Stimulated activated CD8-positive, alpha-beta memory T cell treated with anti-CD3 and anti-CD28 coated beads, Interleukin-15, amount 100 ng/mL, for 4 hours (primary cell): ENCODE measurements at places on chromosomes 3 and 15.

- no peak for DNase-seq
These were observed 158.8 kb downstream of the SSR3 start for GRCh38 chr3:156395961-156396710.

DNA sequence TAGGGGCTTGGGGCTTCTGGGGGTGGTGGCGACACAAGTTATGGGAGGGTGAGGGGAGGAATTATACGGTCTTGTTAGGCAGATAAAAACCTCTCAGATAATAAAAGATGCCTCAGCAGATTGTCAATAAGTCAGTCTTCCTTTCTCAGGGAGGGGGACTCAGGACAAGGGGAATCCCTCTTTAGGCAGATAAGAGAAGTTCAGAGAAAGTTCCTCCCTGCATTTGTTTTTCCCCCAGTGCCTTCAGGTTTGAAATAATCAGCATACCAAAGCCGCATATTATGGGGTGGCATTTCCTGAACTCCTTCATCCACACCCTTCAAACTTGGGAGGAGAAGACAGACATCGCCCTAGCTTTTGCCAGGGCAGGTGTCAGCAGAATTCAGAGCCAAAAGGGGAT lies 8.5 kb downstream of the PPCDC start:
- no peak for DNase-seq

- no peak for DNase-seq
These were observed 440.7 kb downstream of the MAGI1 start for GRCh38 chr3:65597952-65598413.

GRCh38 chr3:47443611-47443995 lies 32.1 kb downstream of the SCAP start:
- DNase-seq = no peak

GRCh38 chr15:41820791-41821423 lies 7.0 kb upstream of the JMJD7 start:
- DNase-seq = no peak

GRCh38 chr3:65676580-65676979 lies 362.1 kb downstream of the MAGI1 start:
- no peak for DNase-seq

DNA sequence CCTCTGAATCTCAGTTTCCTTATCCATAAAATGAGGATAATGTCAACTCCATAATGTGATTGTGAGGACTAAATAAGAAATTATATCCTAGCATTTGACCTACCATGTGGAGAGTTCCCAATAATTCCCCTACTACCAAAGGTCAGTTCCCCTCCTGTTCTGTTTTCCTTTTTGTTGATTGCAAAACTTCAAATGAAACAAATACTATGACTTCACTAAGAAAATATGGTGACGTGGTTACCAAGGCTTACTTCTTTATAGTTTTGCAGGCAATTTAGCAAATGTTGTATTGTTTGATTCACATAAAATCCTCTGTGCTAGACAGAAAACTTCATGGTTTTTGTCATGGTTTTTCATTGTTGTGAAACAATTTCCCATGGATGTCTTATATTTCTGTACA lies 153.8 kb upstream of the RORA start:
- DNase-seq = no peak

DNA sequence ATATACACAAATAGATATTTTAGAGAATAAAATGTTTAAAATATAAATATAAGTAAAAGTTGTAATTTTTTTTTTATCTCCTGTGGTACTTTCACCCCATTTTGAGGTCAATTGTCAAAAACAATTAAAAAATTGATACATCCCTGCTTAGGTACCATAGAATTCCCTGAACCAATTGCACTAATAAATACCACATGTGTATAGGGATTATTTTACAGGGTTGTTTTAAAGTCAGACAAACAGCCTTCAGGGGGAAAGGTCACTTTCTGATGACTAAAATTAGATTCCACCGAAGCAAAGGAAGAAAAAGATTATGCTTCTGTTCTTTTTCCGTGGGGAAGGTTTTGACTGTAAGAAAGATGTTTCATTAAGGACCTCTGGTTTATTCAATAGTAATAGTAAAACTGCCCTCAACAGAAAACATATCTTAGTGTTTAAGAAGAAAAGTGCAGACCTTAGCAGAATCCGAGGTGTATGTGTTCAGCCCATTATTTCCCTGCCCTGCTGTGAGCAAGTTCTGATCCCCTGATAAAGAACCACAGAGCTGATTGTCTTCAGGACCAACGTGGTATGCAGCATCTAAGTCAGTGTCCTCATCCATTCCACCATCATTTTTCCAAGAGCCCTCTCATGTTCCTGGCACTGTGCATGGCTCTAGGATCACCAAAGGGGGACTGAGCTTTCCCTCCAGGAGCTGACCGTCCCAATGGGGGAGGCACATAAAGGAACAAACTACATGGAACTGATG lies 132.9 kb upstream of the IL12A start:
- no peak for DNase-seq

DNA sequence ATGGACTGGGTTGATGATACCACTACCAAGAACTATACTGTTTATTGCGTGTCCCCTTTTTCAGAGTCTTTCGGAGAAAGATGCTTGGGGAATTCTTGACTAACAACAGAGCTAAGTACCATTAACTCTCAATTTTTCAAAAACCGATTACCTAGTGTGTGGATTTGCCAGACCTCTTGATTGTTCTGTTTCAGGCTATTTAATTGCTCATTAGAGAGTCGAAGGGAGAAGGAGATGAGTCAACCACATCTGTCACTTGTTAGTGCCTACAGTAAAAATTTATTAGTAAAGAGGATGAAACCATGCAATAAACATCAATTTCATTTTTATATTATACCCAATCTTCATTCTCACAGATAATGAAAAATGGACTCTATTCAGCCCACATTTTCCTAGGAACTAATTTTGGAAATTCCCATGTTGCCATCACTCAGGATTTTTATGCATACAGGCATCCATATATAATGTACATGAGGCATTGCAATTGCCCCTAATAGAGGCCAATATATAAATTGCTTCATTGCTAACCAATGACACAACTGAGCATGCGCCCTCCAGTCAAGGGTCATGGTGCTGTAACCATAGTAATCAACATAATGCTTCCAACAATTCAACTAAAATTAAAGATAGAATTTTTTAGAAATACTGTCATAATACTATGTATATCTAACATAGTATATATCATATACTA lies 541.7 kb downstream of the TBL1XR1 start:
- no peak for DNase-seq

DNA sequence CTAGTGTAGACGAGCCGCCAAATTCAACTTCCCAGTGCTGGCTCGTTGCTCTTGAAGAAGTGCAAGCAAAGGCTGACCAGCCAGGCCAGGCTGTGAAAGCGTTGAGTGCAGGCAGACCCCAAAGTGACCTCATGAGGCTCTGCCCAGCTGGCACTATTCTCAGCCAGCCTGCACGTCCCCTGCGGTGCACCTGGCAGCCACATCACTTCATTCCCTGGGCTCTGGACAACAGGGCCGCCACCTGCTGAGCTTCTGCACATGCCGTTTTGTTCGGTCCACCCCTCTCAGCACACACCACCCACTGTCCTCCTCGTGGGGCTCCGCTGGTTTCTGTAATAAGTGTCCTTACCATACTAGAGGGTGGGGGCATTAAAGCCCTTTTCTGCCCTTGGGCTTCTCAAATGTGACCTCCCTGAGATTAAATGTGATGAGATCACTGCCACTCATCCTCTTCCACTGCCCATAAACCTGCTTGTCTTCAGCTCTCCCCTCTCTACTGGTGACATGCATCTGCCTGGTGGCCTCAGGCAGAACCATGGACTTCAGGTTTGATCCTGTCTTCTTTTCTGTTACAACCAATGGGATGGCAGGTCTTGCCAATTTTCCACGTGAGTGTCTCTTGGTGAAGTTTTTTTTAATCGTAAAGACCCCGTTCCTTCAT lies 6.1 kb downstream of the RASGRF1 start:
- DNase-seq = no peak

DNA sequence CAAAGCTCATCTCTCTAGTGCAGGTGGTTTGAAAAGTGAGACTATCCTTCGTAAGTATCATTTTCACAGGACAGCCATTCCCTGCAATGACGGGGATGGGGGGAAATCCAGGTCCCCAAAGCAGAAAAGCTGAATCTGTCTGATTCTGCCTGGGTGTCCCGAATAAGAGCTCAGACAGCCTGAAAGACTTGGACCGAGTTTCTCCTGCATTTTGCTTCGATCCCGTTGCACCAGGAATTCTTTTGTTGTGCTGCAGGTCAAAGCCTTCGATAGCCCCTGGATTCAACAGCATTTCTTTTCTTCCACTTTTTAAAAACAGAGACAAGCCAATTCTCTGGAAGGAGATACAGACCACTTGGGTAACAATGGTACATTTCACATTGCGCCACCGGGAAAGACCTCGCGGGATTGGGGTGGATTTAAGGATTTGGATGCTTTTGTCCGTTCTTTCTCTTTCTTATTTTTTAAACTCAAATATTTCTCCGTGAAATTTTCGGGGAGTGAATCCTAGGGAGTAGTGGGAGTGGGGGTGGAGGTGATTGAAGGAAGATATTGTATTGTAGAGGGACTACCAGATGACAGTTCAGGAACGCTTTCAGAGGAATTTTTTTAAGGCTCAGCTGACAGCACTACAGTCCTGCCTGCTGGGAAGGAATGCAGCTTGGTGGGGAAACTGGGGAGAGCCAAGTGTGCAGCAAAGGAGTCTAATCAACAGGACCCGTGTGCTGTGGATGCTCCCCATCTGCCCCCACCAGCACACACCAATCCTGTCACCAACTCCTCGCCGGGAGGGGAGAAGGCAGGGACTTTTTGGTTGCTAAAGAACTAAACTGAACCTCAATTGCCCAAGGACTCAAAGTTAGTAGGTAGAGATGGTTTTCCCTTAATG lies 2.6 kb downstream of the SLITRK3 start:
- DNase-seq = no peak

DNA sequence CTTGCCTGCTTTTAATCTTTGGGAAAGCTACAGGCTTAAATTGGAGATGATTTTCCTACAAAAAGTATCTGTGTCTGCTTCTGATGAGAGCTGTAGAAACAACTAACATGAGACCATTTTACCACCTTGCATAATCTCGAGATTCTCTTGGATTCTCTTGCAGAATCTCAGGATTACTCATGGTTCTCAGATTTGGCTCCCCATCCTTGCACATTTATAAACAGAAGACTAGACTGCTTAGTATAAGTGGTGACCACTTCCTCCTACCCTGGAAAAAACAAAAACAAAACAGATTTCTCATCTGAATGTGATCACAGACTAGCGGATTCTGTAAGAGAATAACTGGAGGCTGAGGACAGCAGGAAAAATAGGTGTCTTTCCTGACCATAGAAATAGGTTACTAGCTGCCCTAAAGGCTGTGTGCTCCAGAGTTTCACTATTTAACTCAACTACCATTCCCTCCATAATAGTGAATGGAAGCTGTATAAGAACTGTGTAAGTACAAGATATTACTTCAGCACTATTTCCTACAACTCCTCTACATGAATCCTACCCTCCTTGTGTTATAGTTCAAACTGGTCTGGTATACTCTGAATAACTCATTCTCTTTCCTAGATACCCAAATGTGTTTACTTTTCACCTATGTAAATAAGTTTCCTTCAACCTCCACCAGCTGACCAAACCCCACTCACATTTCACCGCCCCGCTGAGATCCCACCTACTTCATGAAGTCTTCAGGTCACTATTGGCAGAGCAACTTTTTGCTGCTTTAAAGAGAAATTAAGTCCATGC lies 122.2 kb upstream of the C2CD4B start:
- no peak for DNase-seq

GRCh38 chr3:55750525-55750924 lies 263.4 kb upstream of the WNT5A start:
- no peak for DNase-seq

DNA sequence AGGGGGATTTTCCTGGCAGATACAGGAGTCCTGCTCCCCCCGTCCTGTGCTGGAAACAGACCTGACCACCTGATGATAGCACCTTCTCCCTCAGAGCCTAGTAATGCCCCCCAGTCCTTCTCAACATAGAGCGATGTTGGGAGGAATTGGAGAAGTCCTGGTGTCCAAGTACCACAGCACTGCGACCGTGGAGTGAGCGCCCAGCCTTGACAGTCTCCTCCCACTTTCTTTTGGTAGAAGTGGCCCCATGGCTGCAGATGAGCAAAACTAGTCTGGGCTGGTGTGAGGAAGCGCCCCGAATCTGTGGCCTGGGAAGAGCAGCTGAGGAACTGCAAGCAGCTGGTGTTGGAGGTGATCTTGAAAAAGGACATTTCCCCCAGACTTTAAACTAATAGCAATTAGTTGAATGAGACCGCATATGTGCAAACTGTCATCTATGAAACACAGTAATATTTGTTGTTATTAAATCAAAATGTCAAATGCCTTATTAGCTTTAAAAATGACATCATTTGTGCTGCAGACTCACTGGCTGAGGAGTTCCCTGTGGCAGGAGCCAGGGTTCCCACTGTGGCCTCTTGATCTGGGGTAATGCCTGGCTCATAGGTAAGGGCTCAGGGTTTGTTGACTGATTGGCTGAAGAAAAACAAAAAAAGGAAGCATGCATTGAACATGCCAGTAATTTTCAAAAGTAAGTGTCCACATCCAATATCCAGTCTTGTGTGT lies 121.8 kb downstream of the CACNA2D3 start:
- no peak for DNase-seq

DNA sequence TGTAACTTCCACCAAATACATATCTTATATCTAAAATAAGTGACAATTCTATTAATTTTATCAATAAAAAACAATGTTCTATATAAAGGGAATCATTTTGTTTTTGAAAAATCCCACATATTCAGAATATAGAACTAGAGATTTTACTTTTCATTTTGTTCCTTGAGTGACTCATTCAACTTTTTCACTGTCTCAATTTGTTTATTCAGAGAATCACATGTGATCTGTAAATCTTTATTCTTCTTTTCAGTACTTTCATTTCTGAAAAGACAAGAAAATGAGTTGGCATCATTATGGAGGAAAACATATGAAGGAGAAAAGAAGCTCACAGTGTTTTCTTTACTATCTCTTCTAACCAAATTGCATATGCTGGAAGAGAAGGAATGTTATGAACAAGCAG lies 35.0 kb downstream of the CIP2A start:
- no peak for DNase-seq

- no peak for DNase-seq
These were observed 651.9 kb upstream of the BCHE start for GRCh38 chr3:166488977-166489672.

DNA sequence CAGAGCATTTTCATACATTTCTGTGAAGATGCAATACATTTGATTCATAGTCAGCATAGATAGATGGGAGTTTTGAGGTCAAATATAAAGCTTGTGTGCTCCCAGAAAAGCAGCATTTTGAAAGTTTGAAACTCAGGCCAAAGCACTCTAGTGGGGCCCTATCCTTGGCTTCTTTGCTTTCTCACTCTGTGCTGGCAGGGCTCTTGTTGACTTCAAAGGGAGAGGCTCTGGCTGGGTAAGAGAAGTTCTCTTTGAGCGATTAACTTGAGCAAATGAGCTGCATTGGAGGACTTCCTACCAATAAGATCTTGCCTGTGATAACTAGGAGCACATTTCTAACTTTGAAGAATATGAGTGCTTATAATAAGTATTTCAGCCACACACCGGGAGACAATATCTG lies 214.0 kb upstream of the RARB start:
- DNase-seq = no peak
